NCI-H460 (cell line): ENCODE measurements at places on chromosomes 3 and 15. TPM values are rescaled to one million over a fixed set of nuclear protein-coding genes. Genes with fewer than 3 reads are reported as not detected.

Gene TF
- under 0.01 TPM in 1 of 2 replicates, not detected in the other for total RNA-seq

Gene NEK10
- 1.4 and 1.5 TPM in 2 replicates for total RNA-seq

Gene EPB42
- not detected in 2 replicates for total RNA-seq

Gene GOLGA8G
- not detected in 2 replicates for total RNA-seq

DNA sequence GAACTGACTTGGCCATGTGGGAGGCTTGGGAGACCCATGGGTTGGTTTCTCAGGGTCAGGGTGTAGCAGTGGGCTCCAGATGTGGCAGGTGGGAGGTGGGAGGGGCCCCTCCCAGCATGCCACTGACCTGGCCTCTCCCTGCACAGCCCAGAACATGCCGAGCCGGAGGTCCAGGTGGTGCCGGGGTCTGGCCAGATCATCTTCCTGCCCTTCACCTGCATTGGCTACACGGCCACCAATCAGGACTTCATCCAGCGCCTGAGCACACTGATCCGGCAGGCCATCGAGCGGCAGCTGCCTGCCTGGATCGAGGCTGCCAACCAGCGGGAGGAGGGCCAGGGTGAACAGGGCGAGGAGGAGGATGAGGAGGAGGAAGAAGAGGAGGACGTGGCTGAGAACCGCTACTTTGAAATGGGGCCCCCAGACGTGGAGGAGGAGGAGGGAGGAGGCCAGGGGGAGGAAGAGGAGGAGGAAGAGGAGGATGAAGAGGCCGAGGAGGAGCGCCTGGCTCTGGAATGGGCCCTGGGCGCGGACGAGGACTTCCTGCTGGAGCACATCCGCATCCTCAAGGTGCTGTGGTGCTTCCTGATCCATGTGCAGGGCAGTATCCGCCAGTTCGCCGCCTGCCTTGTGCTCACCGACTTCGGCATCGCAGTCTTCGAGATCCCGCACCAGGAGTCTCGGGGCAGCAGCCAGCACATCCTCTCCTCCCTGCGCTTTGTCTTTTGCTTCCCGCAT, 7.9 kb upstream of the STAB1 start:
- no peak for DNase-seq

DNA sequence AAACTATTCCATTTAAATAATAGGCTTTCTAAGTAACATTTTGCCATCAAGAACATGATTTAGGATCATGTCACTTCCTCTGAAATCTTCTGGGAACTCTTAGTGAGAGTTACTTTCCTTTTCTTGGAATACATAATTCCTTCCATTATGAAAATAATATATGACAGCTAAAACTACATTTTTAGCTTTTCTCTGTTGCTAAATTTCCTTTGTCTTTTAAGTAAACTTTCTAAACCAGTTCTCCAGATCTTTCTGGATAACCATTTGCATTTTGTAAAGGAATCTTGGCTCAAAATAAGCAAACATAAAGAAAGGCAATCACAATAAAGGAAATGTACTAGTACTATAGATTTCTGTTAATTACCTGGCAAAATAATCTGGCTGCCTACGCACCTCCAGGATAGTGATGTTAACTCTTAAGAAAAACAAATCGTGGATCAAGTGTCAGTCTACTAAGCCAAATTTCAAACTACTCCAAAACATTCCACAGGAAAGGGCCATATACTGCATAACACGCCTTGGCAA, 165.7 kb downstream of the ZNF385D start:
- no peak for DNase-seq

- no peak for DNase-seq
These were observed 18.0 kb downstream of the TNIK start for GRCh38 chr3:171442184-171442583.

DNA sequence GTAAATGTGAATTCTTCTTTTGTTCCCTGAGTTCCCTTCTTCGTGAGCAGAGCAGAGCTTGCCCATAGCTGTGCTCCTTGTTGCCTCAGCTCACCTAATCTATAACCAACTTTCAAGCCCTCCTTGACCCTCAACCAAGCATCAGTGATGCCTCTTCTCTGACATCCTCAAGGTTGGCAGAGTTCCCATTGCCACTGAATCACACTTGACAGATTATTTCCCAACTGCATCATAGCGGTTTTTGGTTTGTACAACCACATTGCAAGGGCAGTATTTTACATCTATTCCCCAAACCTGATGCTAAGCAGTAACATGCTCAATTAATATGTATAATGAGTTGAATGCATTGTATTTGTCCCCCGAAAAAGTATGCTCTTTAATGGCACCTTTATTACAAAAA, 133.0 kb upstream of the SNTN start:
- DNase-seq, result no peak

GRCh38 chr15:31352911-31353811, 26.5 kb downstream of the KLF13 start:
- no peak for DNase-seq

GRCh38 chr15:74614744-74615507, 710 bp upstream of the CLK3 start:
- DNase-seq, result peak; percentile 42

DNA sequence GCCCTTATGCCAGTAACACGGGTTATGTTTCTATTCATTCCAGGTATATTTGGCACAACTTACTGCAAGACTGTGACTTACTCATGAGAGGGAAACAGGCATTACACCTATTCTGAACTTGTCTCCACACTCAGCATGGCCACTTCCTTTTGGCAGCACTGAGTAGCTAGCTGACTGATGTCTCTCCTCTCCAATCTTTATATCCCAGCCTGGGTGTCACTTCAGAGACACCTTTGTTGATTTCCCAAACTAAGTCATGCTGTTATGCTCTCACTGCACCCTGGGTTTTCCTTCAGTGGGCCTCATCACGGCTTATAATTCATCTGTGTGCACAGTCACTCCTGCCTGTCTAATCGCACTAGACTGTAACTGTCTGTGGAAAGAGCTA, 114.8 kb downstream of the MYLK start:
- no peak for DNase-seq

DNA sequence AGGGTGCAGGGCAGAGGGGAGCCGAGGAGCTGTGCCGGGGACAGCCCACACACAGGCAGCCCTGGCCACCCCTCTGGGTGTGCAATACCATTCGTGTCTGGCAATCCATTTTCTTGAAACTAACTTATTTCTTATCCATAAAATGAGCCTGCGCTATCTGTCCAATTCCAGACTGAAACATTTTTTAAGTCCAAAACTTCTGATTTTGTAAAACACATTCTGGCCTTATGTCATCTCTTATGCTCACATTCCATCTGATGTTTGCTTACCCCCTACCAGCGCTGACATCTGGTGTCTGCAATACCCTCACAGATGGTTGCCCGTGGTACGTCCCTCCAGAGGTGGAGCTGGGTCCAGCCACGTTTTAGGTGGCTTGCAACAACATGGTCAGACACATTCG, 31.8 kb downstream of the PCSK6 start:
- no peak for DNase-seq
